Psoas muscle (tissue), 8 donors: ENCODE measurements at places on chromosomes 12 and 14. TPM values are rescaled to one million over a fixed set of nuclear protein-coding genes. Genes with fewer than 3 reads are reported as not detected.

The SRRM4 gene
- polyA plus RNA-seq: 0.03 TPM

The PALS1 gene
- polyA plus RNA-seq: 22.7 TPM

The TAS2R13 gene
- polyA plus RNA-seq: not detected

The GZMB gene
- 0.32 TPM for polyA plus RNA-seq

The ETV6 gene
- polyA plus RNA-seq: 3.5 TPM

The TAS2R42 gene
- not detected for polyA plus RNA-seq

The PIANP gene
- not detected for polyA plus RNA-seq

The SIRT4 gene
- polyA plus RNA-seq: 3.4 TPM

The HIF1A gene
- 4.3 TPM for polyA plus RNA-seq

The CATSPERB gene
- 0.08 TPM for polyA plus RNA-seq

The KCNMB4 gene
- 0.82 TPM for polyA plus RNA-seq

The FBLN5 gene
- polyA plus RNA-seq: 14.7 TPM

The MUCL1 gene
- not detected for polyA plus RNA-seq

The SLCO1A2 gene
- 0.01 TPM for polyA plus RNA-seq

The RTN1 gene
- 1.7 TPM for polyA plus RNA-seq

The TOMM20L gene
- not detected for polyA plus RNA-seq

The ADCY6 gene
- 5.3 TPM for polyA plus RNA-seq

The CCT2 gene
- 353 TPM for polyA plus RNA-seq

The LDHB gene
- polyA plus RNA-seq: 156 TPM

The KLHL33 gene
- polyA plus RNA-seq: 0.30 TPM

The SP7 gene
- not detected for polyA plus RNA-seq

The ANO4 gene
- polyA plus RNA-seq: 0.03 TPM

The REM2 gene
- polyA plus RNA-seq: 0.10 TPM

The SLC39A2 gene
- polyA plus RNA-seq: not detected

The SIX1 gene
- 8.3 TPM for polyA plus RNA-seq

The RNFT2 gene
- 0.34 TPM for polyA plus RNA-seq

The TMEM132C gene
- polyA plus RNA-seq: 0.47 TPM

The PMEL gene
- 0.20 TPM for polyA plus RNA-seq

The RNF212B gene
- not detected for polyA plus RNA-seq

The AKAP5 gene
- 0.08 TPM for polyA plus RNA-seq

The CORO1C gene
- polyA plus RNA-seq: 19.4 TPM

The KCNC2 gene
- 0.01 TPM for polyA plus RNA-seq

The GCH1 gene
- 0.91 TPM for polyA plus RNA-seq

The KRT72 gene
- not detected for polyA plus RNA-seq
